ENCODE measurements at places on chromosomes 13 and 19. TPM values are rescaled to one million over a fixed set of nuclear protein-coding genes. Genes with fewer than 3 reads are reported as not detected.

DNA sequence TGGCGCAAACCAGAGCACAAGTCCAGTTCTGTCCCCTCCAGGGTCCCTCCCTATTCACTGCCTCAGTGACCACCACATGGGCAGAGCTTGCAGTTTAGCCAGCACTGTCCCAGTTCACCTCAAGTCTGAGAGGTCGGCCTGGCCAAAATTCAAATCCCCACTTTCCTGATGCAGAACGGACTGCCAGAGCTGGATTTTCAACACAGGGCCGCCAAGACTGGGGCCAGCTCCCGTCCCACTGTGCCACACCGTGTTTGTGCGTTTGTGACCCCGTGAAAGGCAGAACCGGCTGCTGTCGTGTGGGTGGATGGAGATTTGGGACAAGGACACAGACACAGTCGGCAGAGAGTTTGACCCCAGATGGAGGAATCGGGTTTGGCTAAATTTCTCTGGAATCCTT, 176.7 kb downstream of the URI1 start:
- DNase-seq, result no peak

DNA sequence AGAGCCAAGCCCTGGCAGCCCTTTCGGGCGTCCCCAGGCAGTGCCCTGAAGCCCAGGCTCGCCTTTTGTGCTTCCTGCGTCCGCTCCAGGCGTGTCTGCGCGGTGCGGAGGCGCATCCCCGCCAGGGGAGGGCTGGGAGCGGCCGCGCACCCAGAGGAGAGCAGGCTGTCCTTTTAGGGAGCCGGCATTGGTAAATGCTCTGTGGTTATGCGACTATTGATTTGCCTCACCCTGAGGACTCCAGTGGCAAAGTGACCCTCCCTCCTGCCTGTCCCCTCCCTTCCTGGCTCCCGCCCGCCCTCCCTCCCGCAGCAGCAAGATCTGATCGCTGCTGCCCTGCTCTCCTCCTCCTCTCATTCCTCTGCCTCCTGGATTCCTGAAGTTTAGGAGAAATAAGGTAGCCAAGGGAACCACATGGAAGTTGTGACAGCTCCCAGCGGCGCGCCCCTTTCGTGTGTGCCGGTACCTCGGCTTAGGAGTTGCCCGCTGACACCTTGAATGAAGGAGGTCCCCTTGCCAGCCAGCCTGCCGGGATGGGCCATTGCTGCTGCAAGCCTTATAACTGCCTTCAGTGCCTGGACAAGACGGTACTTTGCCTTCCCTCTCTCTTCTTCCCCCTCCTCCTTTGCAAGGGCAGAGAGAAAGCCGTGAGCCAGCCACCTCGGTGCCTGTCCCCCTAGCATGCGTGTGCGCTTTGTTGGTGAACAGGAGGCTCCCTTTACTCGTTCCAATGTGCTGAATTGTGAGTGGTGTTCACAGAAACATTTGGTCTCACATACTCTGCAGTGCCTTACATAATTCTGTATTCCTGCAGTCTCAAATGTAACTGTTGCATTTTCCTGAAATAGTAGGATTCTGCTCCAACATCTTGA, 166.9 kb downstream of the SLC7A1 start:
- DNase-seq, result peak; percentile 73

DNA sequence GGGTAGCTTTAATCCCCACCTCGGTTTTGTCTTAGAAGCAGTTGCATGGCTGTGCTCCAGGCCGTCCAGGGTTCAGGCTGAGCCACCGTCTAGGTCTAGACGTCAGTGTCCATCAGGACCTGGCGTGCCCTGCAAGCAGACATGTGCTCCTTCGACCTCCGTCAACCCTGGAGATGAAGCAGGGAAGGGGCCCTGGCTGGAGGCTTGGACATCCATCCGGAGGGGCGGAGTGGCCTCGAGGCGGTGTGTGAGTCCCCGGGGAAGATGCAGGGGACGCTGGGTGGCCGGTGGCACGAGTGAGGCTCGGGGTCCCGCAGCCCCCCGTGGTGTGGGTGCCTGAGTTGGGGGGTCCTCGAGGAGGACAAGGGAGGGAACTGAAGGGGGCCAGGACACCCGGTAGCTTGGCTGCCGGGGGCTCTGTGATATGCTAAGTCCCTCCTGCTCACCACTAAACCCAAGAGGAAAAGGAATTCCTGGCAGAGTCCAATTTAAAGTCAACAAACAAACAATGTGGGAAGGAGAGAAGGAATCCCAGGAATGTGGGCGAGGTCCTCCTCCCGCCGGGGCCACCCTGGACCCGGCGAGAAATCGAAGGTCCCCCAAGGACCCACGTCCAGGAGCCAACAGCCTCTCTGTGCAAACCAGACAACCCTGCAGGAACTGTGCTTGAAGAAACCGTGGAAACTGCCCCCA, 14.9 kb upstream of the PTBP1 start:
- peak; percentile 68 for DNase-seq

DNA sequence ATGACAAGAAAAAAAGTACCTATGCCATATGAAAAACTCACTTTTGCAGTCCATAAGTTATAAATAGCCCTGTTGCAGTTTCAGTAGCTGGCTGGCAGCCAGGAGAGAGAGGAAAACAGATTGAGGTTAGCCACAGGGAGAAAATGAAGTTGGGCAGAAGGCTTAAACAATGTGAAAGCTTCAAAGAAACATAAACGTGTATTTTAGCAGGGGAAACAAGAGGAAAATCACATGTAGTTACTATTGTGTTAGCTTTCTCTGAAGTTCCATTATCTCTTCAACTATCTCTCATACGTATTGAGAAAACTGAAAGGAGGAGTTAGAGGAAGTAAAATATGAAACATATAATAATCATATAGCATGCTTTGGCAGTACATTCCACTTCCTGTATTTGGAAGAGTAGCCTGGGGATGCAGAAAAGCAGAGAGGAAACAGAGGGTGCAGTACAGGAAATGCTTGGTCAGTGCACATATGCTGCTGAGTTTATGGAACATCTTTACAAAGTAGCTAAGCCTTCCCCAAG, 1551.1 kb downstream of the EFNB2 start:
- no peak for DNase-seq

DNA sequence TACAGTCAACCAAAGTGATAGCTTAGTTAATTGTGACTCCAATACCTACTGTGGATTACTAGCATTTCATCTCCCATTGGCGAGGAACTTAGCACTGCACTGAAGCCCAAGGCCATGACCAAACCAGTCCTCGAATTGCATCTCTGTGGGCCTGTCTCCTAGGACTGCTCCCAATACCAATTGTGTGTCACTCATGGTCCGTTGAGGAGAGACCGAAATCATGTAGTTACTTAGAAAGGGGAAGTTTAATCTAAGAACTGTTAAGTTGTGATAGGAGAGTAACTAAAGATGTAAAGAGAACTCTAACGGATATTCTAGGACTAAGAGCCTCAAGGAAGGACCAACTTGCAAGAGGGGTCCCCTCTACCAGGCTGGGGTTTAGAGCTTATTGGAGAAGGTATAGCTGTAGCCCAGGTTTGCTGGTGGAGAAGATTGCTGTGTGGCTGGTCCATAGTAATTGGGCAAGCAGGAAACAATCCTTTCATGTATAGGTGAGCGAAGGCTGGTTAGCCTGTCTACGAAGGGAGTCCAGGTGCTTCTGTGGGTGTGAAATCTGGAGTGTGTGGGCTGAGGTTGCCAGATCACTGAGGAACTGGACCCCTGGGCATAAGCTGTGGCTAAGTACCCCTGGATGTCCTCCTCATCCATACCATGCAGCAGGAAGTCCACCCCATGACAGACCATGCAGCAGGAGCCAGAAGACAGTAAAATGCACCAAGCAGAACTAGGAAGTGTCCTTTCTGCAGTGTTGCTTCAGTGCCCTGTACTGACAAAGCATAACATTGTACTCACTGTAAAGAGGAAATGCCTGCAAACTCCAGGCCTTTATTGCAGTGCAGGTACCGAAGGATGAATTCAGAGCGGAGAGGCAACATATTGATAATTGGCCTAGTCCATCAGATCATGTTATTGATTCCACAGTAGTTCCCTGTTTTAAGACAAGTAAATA, 30.8 kb downstream of the DNAJC3 start:
- DNase-seq, result no peak

DNA sequence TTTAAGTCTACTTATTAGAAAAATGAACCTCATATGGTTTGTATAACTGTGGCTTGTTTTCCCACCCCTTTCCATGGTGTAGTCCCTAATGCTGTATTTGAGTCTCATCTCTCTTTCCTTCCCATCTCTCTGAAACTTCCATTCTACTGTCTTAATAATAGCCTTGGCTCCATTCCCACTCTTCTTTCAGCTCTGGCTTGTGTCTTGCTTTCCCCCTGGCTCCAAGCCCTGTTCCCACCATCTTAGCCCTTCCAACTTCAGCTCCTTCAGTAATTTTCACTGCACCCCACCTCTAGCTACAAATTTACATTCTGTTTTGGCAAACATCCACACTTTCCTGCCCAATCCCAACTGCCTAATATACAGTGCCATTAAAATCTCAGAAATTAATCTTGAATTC, 137.5 kb downstream of the SLITRK6 start:
- no peak for DNase-seq

DNA sequence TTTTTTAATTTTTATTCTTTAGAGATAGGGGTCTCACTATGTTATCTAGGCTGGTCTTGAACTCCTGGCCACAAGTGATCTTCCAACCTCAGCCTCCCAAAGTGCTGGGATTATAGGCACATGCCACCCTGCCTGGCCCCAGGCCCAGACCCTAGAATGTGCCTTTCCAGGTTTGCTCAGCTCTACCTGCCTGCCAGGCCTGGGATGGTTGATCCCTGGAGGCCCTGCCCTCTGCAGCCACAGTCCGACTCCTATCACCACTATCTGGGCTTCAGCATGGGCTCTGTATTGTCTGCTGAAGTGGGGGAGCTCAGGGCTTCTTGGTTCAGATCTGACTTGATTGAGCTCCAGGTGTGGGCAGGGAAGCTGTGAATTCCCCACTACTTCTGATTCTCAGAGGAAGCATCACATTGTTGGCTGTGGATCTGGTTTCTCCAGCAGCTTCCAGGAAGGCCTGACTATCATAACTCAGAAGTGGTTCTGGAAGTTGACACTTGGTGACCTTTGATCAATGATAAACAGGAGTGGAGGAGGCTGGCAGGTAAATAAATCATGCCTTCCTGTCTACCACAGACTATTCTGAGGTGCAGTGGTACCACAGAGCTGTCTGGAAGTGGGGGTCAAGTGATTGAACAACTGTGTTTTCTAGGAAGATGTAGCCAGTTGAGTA, 71.9 kb downstream of the OLFM4 start:
- DNase-seq, result no peak

The CBY2 gene
- total RNA-seq, result not detected

Data from H9 (cell line).